ENCODE measurements at places on chromosomes 13 and 19.

DNA sequence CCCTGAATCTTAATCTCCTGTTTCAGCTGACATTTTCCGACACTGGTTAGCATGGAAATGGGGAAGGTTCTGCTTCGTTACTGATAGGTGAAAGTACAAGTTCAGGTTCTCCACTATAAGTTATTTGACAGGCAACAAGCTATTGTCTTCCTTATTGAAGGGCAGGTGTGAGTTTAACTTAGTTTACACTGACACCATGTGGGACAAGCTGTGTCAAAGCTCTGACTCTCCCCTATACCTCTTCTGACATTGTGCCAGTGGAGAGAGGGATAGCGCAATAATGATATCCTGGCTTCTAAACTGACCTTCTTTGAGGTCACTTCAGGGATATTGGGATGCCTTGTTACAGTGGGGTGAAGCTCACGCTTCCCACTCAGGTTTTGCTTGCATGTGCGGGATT, 587.0 kb upstream of the SLITRK5 start:
- no peak for DNase-seq

- peak; percentile 73 for DNase-seq
Observed at GRCh38 chr19:43755256-43755801, 567 bp upstream of the SMG9 start.

DNA sequence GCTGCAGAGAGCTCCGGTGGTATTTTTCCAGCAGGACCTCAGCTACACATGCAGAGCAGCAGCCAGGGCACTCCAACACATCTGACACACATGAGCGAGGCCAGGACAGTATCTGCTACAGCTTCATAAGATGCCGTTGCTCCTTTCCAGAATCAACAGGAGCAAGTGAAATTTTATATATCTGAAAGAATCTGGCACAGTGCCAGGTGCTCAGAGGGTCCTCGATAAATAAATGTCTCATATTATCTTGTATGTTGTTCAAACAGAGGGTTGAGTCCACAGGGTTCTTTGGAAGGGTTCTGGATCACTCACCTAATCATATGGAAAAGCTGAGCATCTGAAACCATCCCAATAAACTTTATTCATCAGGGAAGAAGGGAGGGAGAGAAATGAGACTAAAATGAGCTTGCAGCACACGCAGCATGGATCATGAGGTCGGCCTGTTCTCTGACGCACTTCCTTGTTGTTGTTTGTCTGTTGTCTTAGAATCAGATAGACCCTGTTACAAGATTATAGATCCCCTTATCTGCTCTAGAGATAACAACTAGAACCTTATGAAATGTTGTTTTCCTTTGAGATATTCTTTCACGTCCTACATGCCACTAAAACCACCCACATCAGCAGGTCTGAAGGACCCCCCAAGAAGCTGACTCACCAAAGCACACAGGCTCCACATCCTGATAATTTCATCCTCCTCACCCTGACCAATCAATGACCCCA, 3.2 kb upstream of the METTL21C start:
- DNase-seq = no peak

DNA sequence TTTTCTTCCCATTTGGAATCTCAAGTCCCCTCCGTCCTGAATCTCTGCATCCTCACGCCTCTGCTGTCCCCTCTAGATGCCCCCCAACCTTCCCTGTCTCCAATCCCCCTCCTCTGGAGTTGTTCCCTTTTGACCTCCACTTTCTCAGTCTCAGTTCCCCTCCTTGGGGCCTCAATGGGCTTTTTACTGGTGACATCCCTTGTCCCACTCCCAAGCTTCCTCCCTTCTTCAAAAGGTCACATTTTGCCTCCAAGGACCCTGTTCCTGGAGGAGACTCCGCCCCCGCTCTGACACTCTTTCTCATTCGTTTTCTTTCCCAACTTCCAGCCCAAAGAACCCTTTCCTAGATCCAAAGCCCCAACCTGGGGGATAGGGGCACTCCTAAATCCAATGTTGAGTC, 1.0 kb downstream of the AP2S1 start:
- DNase-seq = no peak

DNA sequence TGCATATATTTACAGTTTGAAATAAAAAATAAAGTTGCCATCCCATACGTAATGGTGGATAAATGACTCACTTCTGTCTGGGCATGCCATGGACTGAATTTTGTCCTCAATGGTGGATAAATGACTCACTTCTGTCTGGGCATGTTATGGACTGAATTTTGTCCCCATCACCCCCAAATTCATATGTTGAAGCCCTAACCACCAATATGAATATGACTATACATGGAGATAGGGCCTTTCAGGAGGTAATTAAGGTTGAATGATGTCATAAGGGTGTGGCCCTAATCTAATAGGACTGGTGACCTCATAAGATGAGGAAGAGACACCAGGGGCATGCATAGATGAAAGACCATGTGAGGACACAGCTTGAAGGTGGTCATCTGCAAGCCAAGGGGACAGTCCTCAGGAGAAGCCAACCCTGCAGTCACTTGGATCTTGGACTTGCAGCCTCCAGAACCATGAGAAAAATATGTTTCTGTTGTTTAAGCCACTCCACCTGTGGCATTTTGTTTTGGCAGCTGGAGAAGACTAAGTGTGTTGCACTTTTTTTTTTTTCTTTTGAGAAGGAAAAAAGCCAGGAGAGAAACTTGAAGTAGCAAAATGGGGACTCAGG, 41.8 kb downstream of the RFC3 start:
- DNase-seq = no peak

DNA sequence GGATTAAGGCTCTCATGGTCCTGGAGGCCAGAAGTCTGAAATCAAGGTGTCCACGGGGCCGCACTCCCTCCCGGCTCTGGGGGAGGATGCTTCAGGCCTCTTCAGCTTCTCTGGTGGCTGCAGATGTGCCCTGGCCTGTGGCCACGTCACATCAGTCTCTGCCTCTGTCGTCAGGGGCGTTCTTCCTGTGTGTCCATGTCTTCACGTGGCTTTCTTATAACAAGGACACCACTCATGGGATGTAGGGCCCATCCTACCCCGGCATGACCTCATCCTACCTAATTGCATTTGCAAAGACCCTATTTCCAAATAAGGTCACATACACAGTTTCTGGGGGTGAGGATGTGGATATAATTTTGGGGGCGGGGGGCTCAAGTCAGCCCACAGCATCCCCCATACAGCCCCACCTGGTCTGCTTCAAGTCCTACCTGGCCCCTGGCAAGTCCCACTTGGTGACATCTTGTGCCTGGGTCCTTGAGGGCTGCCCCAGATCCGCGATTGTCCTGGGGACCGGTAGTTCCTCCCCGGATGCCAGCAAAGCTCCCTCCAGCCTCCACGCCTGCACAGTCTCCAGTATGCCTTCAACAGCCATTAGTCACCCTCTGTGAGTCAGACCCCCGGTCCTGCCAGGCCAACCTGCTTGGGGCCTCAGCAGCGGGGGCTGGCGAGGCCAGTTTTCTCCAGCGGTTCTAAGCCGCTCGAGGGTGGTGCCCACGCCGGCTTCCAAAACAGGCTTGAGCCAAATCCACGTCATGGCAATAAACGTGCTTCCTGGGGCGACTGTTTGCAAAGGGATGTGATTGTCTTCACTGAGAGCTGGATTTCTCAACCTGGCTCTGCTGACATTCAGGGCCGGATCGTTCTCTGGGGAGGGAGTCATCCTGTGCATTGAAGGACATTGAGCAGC, 32.2 kb downstream of the MYO9B start:
- no peak for DNase-seq

GRCh38 chr13:46165485-46166223, 16.3 kb downstream of the LCP1 start:
- peak; percentile 34 for DNase-seq

DNA sequence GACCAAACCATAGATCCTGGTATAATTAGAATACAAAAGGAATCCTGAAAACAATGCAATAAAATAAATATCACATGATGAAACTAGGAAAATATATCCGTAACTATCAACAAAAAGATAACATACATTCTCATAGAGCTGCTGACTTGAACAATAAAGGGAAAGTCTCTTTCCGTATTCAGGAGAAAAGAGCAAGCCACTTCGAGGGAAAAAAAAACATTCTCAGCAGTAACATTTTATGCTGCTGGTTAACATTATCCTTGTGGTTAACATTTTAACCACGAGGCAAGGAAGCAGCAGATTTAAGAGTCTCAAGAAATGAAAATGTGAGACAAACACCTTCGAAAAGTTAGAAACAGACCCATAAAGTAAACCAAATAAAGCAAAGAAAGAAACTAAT, 25.8 kb downstream of the NALCN start:
- no peak for DNase-seq

DNA sequence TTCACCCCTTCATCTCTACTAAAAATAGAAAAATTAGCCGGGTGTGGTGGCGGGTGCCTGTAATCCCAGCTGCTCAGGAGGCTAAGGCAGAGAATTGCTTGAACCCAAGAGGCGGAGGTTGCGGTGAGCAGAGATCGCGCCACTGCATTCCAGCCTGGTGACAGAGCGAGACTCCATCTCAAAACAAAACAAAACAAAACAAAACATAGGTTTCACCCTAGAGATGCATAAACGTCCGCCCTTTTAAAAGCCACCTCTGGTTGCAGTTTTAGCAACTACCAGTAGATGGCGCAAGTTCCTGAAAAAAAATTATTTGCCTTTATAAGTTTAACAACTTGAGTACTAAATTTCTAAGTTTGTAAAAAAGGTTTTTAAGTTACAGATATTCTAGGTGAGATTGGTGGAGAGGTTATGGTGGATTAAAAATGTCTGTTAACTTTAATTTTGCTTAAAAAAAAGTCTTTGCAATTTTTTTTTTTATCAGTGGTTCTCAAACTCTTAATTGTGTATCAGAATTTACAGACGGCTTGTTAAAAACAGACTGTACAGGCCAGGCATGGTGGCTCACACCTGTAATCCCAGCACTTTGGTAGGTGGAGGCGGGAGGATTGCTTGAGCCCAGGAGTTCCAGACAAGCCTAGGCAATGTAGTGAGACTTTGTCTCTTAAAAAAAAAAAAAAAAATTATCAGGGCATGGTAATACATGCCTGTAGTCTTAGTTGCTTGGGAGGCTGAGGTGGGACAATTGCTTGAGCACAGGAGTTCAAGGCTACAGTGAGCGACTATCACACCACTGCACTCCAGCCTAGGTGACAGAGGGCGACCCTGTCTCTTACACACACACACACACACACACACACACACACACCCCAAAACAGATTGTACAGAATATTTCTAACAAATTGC, 42.1 kb downstream of the NAA16 start:
- peak; percentile 70 for DNase-seq

- DNase-seq = no peak
Observed at GRCh38 chr19:35852029-35852780, at the start of gene NPHS1. Gene NPHS1 (minus strand): TSS chr19:35852504. CDS start chr19:35851837, 667 bp downstream.

- DNase-seq = no peak
Observed at GRCh38 chr19:31512181-31512970, 163.1 kb upstream of the TSHZ3 start.

- DNase-seq = no peak
Observed at GRCh38 chr19:33868788-33869412, 72.2 kb downstream of the KCTD15 start.

GRCh38 chr19:50478901-50479715, 2.5 kb upstream of the GARIN5A start:
- no peak for DNase-seq

DNA sequence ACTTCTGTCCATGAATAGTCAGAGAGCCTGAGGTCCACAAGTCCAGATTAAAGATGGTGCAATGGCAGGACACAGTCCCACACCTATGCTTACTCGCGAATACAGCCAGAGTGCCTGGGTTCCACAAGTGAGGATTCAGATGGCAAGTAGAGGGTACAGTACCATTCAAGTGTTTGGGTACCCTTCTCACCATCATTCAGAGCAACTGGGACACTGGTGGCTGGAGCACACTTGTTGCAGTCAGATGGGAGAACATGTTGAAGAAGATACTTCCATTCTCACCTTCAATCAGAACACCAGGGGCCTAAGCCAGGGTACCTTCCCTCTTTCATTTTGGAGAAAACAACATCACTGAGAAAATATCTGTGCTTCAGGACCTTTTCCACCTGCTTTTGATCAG, 43.7 kb upstream of the ZNF599 start:
- DNase-seq = no peak

GRCh38 chr13:98175043-98175442, 2.0 kb downstream of the RNF113B start:
- DNase-seq = no peak

DNA sequence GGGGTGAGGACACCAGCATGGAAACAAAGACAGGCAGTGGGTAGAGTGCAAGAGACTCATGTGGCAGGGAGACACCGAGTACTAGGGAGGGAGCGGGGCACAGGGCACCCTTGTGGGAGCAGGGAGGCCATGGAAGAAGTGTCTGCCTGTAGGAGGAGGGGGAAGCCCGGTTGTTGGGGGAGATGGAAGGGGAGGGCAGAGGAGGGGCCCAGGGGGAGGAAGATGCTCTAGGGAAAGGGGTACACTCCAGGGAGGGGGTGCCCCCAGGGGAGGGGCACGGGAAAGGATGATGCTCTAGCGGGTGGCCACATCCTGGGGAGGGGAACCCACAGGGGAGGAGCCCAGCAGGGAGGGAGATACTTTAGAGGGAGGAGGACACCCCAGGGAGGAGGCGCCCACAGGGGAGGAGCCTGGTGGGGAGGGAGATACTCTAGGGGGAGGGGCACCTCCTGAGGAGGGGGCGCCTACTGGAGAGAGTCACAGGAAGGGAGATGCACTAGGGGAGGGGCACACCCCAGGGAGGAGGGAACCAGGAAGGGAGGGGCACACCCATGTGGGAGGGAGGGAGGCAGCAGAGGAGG, 24.9 kb downstream of the CPAMD8 start:
- DNase-seq = peak; percentile 79

DNA sequence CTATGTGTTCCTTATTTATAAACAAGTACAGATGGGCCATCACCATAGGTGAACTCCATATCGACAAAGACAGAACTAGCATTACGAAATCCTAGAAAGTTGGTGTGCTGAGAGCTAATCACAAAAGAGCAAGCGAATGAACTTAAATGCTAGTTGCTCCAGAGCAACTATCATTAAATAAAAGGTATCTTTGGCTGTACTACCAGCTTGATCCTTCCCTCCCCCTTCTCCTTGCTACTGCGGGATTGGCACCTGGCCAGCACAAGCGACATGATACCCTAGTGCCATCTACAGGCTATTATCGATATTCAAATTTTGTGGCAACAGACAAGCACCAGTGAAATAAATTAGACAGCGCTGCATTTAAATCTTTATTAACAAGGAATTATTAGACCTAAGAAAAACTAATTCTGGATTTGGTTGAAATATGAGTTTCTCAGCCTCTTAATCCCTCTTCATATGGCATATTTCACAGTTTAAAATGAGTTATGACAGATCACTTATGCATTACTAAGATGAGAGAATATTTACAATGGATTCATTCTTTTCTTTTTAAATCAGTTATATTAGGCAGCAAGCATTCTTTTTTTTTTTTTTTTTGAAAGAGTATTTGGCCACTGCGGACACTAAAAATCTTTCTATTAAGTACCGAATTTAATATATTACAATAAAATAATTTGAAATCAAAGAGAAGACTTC, 5.8 kb downstream of the PCDH9 start:
- DNase-seq = peak; percentile 50
